ENCODE measurements at places on chromosomes 3 and 15.

DNA sequence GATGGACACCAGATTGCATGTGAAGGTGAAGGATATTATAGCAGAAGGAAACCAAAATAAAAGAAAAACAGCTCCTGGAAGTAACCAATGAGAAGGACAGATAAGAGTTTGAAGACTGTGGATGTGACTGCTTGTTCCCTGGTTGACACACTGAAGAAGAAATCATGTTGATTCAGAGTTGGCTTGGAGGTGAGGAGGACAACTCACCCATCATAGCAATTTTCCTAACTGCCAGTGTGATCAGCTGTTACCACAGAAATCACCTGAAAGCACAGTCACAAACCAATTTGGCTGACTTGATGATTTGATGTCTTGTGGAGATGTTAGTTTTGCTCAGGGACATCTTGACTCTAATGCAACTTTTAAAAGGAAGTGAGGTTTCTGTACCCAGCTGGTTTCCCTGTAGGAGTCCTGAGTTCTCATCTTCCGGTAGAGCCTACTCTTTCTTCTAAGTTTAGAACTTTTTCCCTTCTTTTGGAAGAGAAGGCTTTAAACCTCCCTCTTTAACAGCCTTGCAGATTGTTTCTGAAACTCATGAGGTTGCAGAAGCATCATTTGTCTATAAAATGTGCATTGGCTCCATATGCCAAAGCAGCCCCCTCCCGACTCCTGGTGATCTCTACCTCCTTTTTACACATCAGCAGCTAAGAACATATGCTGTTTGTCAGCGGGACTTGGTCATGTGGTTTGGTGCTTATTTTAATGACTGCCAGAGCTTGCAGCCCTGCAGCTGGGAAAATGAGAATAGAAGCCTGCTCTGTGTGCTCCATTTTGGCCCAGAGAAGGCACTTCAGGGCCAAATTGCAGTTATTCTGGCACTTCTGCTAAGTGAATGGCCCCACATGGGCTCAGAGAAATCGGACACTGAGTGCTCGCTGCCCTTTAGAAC, 10.3 kb downstream of the ATG7 start:
- no peak for DNase-seq

- no peak for DNase-seq
Observed at GRCh38 chr15:23877502-23878412, 190.7 kb upstream of the NDN start.

DNA sequence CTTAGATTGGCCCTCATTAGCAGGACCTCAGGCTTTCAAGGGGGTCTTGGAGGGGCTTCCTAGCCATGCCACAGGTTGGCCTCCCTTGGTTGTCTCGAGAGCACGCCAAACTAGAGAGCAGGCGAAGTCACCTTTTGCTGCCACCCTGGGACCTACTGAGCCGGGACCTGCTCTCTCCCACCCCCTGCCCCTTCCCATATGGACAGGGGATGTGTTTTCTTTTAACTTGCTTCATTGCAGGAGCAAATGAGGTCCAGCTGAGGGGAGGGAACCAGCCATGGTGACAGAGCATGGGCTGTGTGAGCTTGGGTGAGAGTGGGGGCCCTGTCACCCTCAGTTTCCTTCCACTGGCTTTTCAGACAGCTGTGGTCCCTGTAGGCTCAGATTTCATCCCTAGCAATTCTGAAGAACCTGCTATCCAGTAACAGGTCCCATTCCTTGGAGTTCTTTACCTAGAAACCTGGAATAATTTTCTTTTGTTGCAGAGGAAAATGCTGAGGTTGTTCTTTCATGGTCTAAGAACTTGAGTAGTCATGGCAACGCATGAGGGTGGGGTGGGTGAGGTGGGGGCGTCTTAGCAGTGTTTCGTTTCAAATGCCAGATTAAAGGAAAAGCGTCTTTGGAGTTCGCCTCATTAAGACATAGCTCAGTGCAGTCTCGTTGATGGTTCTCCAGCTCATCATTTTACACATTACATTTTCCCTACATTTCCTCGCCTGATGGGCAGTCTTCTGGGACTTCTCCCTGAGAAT, 20.1 kb upstream of the MAGEF1 start:
- DNase-seq, result no peak

GRCh38 chr3:174202561-174202960, 656.6 kb upstream of the NAALADL2 start:
- DNase-seq, result no peak

GRCh38 chr15:58227706-58228543, 89.7 kb downstream of the AQP9 start:
- DNase-seq, result no peak
